ENCODE measurements at places on chromosomes 12 and 14. TPM values are rescaled to one million over a fixed set of nuclear protein-coding genes. Genes with fewer than 3 reads are reported as not detected.

DNA sequence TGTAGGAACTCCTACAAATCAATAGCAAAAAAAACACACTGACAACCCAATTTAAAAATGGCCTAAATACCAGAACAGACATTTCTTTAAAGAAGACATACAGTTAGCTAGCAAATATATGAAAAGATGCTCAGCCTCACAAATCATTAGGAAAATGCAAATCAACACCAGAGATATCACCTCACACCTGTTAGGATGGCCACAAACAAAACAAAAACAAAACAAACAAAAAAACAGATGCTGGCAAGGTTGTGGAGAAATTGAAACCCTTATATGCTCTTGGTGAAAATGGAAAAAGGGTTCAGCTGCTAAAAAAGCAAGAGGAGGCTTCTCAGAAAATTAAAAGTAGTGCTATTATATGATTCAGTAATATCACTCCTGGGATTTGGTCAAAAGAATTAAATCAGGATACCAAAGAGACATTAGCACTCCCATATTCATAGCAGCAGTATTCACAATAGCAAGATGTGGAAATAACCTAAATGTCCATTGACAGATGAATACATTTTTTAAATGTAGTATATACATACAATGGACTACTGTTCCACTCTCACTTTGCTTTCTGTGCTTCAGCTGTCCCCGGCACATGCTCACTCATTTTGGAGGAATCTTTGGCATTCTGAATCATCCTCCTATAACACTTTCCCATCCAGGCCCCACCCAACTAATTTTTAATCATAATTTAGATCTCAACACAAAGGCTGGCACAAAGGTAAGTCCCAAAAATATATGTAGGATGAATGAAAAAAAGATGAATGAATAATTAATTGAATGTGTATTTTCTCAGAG, 99.1 kb downstream of the SYT1 start:
- H3K4me3 ChIP-seq, result no peak overlapping the region
- peak overlapping the region; percentile 45 for H3K27ac ChIP-seq
- no peak for DNase-seq
- H3K36me3 ChIP-seq, result no peaks in the 10 kb centered on the region

DNA sequence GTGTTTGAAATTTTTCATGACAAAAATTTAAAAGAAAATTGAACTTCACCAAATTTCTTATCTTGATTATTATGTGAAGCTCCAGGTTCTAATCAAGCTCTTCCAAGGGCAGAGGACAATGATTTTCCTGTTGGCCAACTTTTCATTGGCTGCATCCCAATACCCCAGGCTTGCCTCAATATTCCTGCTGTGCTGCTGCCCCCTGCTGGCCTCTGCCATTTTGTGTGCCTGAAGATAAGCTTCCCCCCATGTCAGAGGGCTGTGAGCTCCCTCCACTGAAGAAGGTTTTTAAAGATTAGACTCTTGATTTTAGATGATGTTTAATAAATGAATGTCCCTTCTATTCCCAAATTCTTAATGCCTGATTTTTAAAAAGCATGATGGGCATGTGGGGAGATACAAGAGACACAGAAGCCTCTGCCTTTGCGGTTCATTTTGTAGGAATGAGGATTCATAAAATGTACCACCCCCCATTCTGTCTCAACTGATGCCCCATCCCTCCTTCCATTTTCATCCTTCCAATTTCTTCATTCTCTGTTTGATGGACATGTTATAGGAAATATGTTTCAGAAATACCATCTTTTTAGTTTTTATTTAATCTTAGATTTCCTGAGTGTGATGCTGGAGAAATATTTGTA, 76.7 kb upstream of the RGS6 start:
- peaks cover 30% of the 10 kb centered on the region for H3K27me3 ChIP-seq
- no peaks in the 10 kb centered on the region for H3K36me3 ChIP-seq
- peak; percentile 86 for DNase-seq
- H3K27ac ChIP-seq, result no peak overlapping the region

DNA sequence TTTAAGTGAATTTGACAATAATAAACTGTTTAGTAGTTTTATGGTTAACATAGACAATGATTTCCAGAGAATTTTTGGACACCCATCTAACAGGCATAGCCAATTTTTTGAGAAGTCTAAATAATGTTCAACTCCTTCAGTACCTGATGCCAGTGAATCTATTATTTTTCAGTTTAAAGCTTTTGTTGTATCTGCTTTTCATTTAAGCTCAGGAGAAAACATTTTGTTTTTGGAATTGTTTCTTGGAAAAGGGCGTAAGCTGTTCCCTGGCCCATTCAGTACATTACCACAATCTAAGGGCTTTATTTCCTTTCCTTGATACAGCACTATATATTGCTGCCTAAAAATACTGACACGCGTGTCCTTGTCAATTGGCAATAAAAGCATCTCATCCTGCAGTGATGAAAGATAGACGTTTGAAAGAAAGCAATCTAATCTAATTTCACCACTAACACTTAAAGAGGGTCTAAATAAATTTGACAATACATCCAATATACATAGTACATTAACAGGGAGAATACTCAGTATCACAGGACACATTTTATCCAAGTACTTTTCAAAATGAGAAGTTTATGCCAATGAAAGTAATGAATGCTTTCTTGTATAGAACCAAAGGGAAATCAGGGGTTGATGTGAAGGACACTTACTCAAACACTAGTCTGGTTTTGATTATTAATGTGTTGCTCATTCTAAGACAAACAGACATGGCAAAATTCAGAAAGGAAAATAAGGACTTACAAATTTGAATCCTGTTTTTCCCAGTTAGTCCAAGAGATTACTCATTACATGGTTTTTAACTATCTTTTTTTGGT, 104.2 kb upstream of the LGR5 start:
- no peaks in the 10 kb centered on the region for H3K27me3 ChIP-seq
- no peaks in the 10 kb centered on the region for H3K36me3 ChIP-seq
- H3K4me1 ChIP-seq, result no peaks in the 10 kb centered on the region

GRCh38 chr12:9365296-9365695, 157.1 kb upstream of the PZP start:
- H3K27ac ChIP-seq, result peak overlapping the region; percentile 28
- peaks cover 22% of the 10 kb centered on the region for H3K4me1 ChIP-seq
- no peak for DNase-seq
- no peaks in the 10 kb centered on the region for H3K27me3 ChIP-seq
- H3K4me3 ChIP-seq, result peak overlapping the region; percentile 47

GRCh38 chr14:52906141-52906601, 44.7 kb downstream of the FERMT2 start:
- peak overlapping the region; percentile 52 for H3K27ac ChIP-seq
- no peak for DNase-seq
- no peaks in the 10 kb centered on the region for H3K27me3 ChIP-seq
- H3K4me1 ChIP-seq, result peaks cover 54% of the 10 kb centered on the region
- peak overlapping the region; percentile 3 for H3K4me3 ChIP-seq

- DNase-seq, result no peak
- no peak overlapping the region for H3K27ac ChIP-seq
- no peaks in the 10 kb centered on the region for H3K4me1 ChIP-seq
- H3K4me3 ChIP-seq, result no peak overlapping the region
- no peaks in the 10 kb centered on the region for H3K27me3 ChIP-seq
- H3K36me3 ChIP-seq, result no peaks in the 10 kb centered on the region
Measured at GRCh38 chr12:80681786-80682185, 25.6 kb upstream of the MYF6 start.

DNA sequence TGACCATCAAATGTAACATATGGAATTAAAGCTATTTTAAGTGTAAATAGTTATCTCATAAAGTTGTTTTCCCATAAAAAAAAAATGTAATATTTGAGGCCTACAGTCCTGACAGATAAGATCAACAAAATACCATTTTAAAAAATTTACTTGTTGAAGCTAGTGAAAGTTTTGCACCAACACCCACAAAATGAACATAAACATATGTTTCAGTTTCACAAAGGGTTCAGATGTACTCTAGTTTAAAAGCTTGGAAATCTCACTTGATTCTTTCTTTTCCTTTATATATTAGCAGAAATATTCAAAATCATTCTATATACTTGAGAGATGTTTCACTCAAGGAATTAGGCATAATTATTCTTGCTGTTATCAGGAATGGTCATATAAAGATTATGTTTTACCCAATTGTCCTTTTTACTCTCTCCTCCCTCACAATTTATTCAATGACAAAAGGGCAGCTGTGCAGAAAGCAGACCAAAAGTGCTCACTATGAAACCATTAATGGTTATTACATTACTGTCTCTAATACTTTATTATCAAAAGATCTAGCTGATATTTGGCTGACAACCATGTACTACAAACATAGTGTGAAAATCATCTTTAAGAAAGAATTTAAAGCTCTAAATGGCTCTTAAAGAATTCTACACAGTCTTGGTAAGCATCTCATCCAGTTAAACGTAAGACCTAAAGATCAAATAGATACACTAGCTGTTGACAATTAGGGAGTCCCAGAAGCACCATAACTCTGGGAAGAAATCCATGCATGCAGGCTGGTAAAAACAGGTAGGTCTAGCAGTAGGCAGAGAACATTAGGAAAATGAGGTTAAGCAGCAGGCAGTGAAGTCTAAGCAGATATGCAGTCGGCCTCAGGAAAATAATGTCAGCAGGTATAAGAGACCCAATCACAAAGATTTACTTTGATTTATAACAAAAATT, 28.8 kb downstream of the KIF21A start:
- H3K4me3 ChIP-seq, result no peak overlapping the region
- H3K36me3 ChIP-seq, result no peaks in the 10 kb centered on the region
- no peaks in the 10 kb centered on the region for H3K27me3 ChIP-seq
- no peak for DNase-seq
- no peaks in the 10 kb centered on the region for H3K4me1 ChIP-seq

DNA sequence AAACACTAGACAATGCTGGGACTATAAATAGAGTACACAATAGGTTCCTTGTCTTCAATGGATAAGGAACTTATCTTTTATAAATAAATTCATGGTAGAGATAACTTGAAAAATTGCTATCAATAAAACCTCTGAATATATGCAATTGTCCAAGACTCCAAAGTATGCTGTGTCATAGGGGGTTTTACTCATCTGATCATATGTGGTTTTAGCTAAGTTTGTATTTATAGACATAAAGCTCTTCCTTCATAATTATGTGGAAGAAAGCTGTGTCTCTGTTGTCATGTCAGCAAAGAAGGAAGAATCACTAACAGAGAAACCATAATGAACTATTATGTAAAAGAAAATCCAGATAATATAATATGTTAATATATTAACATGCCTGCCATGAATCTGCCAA, 111.5 kb upstream of the ATXN7L3B start:
- no peaks in the 10 kb centered on the region for H3K27me3 ChIP-seq
- no peak overlapping the region for H3K27ac ChIP-seq
- peaks cover 17% of the 10 kb centered on the region for H3K4me1 ChIP-seq
- no peaks in the 10 kb centered on the region for H3K36me3 ChIP-seq
- no peak overlapping the region for H3K4me3 ChIP-seq
- DNase-seq, result no peak

Gene MIPOL1
- 22.0 TPM for total RNA-seq

Gene CAPZA3
- 0.45 TPM for total RNA-seq

Gene GRIP1
- 47.4 TPM for total RNA-seq

Gene TMEM132C
- not detected for total RNA-seq

Gene NYNRIN
- 8.4 TPM for total RNA-seq

Gene WBP11
- total RNA-seq, result 75.9 TPM

Gene A2M
- total RNA-seq, result not detected
